ENCODE measurements at places on chromosomes 12 and 14.

DNA sequence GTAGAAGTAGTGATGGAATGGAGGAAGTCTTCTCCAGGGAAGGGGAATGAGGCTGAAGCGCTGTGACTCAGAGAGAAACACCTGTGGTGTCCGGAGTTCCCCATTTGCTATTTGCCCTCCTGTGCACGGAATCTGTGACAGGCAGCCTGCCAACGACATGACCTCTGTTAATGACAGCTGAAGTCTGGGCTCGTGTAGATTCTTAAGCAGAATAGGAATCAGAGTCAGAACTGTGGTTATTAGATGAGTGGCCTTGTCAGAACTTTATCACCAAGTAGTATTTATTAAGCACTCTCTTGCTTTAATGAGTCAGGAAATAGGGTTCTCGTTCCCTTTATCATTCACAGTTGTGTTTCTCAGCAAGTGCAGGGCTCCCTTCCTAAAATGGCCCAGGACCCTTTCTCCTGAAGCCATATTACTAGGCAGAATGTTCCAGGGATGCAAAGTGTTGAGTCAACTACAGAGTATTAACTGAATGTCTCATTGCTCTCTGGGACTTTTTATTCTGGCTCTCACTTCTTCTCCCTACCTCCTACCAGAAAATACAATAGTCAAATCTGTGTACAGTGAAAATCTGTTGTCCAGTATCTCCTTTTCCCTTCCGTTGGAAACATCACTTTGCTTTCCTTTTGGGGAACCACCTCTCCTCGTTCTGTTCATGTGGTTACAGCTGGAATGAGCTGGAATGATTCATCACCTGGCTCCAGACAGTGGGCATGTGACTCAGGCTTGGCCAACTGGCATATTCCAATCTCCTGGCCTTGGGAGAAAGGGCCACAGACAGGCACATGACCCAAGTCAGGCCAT lies 77.8 kb upstream of the MAX start:
- DNase-seq, result no peak

- DNase-seq, result no peak
Measured at GRCh38 chr12:47165934-47166333, 86.2 kb upstream of the AMIGO2 start.

DNA sequence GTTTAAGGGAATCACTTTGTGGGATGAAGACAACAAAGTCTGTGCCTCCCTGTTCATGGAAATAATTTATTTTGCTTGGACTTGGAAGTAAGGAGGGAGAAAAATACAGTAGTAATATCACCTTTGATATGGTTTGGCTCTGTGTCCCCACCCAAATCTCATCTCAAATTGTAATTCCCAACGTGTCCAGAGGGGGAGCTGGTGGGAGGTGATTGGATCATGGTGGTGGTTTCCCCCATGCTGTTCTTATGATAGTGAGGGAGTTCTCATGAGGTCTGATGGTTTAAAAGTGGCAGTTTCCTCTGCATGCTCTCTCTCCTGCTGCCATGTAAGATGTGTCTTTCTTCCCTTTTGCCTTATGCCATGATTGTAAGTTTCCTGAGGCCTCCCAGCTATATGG lies 460.7 kb downstream of the NOVA1 start:
- no peak for DNase-seq

DNA sequence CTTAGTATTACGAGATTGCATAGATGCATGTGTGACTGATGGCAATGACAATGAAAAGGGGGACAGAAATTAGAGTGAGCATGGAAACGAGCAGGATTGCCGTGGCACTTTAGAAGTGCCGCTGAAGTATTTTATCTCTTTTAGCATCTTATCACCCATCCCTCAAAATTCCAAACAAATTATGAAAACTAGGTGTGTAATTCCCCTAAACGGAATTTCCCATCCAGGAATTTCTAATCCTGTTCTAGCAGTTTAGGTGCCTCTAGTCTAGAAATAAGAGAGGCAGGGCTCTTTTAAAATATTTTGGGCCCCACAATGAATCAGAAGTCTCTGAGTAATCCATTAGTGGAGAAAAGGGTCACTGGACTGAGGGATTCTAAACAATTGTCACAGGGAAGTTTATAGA lies 947 bp downstream of the TMEM52B start:
- DNase-seq, result no peak

DNA sequence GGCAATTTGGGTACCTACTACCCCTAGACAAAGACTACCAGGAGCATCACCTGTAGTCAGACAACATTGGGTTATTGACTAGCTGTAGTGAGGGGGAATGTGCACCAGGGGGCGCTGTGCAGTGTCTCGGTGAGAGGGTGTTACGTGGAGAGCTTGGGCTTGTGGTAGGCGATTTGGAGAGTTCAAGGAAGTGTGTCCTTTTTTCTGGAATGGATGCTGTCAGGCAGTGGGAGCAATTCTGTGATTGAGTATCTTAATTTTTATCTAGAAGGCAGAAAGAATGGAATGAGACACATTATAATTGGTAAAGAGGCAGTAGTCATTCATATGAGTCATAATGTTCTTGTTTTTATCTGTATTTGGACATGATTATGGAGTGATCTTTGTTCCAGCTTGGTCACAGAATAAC lies 187.7 kb downstream of the GALC start:
- no peak for DNase-seq

DNA sequence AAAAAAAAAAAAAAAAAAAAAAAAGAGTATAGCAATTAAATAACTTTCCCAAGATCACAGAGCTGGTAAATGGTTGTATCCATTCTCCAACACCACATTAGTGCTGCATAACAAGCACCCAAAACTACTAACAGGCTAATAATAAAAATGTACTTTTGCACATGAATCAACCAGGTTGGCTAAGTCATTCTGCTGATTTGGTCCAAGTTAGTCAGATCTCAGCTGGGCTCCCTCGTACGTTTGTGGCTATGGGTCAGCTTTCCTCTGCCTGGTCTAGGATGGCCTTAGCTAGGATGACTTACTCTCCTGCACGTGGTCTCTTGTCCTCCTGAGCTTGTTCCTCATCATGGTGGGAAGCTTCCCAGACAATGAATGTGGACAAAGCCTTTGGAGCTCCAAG lies 7.9 kb upstream of the PLEKHG6 start:
- DNase-seq, result no peak

DNA sequence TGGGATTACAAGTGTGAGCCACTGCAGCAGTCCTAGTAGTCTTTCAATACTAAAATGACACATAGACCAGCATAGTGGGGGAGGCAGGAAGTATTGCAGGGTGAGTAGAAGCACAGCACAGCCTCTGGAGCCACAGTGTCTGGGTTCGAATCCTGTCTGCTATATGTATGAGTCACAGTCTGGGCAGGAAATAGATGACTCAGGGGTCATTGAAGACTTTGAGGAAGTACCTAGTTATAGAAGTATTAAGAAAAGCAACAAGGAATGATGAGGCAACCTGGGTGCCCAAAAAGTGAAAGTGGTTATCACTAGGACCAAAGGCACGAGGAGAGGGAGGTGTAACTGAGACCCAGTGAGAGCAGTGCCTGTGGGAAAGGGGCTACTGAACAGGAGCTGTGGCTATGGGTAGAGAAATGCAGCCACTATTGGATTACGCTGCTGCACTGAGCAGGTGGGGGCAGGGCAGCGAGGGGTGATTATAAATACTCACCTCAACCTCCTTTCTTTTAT lies 124.0 kb downstream of the PDE3A start:
- DNase-seq, result no peak

DNA sequence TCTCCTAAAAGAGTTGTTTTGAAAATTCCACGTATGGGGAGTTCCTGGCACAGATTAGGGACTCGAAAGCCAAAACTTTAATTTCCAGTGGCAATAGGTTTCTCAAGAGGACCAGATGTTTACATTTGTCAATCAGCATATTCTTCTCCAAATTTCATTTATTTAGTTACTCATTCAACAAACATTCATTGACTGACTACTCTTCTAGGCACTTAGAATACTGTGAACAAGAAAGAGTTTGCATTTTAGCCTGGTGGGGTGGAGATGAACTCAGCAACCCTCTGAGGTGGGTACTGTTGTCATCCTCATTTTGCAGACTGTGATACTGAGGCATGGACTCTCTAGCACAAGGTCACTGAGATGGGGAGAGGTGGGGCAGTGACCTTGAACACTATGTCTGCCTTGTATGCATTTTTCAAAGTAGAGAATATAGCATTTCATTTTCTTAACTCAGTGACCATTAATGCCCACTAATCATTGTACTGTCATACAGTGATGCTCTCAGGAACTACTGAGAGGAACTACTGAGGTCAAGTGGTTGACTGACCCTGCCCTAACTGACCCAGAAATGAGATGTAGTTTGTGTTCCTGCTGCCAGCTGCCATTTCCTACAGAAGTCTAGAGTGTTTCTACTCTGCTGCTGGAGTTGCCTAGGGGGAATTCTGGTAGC lies 2.2 kb downstream of the L3HYPDH start:
- DNase-seq, result no peak

DNA sequence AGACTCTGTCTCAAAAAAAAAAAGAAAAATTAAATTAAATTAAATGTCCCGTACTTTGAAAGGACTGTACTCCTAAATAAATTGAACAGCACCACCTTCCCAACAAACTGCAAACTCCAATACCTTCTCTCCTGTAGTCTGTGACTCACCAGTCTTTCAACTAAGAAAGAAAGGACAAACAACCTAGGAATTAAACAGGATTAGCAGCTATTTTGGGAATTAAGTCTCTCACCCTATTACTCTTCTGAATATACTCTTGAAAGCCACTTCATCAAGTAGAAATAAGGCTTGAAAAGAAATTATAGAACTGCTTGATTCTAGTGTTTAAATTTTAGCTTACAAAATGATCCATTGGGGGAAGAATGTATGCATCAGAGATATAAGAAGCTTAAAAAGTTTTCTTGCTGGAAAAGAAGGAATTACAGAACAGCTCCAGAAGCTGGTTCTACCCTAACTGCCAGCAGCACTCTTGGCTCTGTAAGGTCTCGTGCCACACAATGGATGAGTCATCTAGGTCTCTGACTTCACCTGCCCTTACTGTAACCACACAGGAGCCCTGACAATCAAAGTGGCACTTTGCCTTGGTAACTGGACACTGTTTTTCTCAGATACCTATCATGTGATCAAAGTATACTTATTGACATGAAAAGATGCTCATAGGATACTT lies 57.0 kb upstream of the CERS5 start:
- no peak for DNase-seq

- no peak for DNase-seq
Measured at GRCh38 chr14:61513986-61514830, 181.1 kb upstream of the HIF1A start.
